Activated effector memory CD4-positive, alpha-beta T cell treated with Interleukin-2 at 50 U/mL for 16 hours (primary cell): ENCODE measurements at places on chromosomes 2 and 18.

- DNase-seq = no peak
Observed at GRCh38 chr2:74493546-74493945, 5.9 kb downstream of the LBX2 start.

DNA sequence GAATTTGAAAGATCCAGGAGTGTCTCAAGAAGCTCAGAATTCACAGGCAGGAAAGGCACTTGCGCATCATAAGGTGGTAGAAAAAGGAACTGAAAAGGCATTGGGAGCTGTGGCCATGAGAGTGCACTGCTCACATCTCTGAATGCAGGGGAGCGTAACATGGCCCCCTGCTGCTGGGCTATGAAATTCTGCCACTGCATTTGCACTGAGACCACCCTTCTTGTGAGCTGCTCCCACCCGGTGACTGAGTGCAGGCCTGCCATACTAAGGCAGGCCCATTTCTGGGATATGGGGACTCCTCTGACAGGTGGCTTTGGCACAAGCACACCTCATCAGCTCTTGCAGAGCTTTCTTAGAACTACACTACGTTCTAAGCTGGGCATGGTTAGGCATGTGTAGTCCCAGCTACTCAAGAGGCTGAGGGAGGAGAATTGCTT, 25.3 kb upstream of the STARD7 start:
- DNase-seq = no peak

DNA sequence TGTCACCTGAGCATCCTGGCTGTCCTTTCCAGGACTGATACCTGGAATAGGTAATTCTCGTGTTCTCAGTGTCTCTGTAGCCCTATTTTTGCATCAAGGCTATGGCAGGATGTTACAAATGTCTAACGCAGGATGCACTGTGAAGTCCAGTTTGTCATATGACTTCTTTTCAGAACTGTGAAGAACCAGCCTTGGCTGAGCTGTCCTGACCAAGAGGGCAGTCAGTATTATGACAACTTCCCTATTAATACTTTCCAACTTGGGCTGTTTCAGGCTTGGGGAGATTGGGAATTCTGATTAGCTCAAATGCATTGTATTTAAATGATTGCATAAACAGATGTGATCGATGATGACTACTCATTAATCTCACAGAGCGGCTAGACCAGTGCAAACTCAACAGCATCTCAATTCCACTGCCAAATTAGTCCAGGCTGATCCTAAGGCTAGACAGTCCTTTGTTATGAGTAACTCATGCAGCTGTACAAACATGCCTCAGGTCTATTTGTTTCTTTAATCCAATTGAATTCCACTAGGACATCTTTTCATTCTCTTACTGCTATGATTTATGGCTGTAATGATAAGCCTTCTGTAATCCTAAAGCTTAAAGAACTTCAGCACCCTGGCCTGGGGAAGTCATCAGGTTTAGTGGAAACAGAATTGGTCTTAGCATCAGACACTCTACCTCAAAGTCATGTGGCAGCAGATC, 331.6 kb downstream of the KCNS3 start:
- no peak for DNase-seq

DNA sequence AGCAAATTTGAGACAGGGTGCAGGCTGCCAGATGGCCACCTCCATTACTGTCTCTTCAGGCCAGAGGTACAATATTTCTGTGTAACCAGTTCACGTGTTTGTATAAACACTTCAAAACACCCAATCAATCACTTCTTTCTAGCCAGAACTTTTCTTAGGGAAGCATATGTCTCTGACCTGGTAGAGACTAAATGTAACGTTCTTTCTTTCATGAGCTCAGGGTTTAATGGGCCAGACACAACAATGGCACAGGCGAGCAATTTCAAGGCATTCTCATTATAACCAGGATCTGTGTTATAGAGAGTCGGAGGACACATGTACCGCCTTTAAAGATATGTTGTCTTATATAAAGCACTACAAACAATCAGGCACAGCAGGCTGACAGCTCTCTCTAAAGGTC, 1846.4 kb upstream of the PIK3C3 start:
- DNase-seq = no peak

DNA sequence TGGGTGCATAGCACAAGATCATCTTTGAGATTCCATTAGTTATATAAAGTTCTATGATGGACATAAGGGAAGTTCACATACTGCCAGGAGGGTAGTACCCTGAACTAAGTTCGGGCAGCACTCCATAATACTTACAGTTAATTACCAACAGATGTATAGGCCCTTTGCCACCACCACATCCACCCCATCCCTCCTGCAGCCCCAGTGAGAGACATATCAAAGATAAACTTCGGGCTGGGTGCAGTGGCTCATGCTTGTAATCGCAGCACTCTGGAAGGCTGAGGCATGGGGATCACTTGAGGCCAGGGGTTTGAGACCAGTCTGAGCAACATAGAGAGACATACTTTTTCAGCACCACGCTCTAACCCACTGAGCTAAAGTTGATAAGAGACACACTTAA, 46.4 kb upstream of the NPAS2 start:
- no peak for DNase-seq

GRCh38 chr2:59888015-59888414, 665.4 kb downstream of the BCL11A start:
- DNase-seq = peak; percentile 1
